Fibroblast of gingiva (primary cell): ENCODE measurements at places on chromosomes 2 and 18.
A peak's percentile ranks its signal among the peaks of the same experiment; 100 is the strongest.

DNA sequence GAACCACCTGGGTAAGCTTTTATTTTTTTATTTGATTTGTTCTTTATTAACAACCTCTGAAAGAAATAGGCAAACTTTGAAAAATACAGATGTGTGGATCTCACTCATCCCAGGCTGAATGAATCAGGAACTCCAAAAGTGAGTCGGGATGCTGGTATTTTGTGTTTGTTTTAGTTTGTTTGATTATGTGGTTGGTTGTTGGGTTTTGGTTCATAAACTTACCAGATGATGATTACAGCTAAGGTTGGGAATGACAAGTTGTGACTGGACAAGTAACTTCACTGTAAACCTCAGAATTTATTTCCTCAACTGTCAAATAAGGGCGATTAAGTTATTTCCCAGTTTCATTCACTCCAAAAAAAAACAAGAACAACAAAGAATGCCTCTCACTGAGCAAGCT lies 80.5 kb upstream of the KIF5C start:
- DNase-seq: no peak

DNA sequence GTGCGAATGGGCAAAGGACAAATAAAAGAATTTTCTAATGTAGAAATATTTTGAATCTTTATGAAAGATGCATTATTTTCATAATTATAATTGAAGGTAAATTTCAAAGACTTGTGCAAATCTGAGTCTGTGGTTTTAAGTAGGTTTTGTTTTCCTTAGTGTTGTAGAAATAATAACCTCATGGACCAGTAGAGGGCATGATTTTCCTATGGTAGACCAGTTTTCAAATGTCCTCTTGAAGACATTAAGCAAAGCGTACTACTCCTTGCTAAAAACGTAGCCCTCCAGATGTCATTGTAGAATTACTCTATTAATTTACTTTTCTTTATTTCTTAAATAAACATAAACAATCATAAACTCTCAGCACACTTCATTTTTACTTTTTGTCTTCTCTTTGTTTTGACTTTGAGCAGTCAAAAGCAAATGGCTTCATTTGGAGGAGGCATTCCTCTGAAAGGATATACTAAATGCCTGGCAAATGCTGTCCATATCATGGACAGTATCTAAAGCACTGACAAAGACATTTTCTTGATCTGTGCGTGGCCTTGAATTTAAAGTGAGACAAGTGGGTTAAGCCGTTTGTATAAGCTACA lies 85.8 kb upstream of the FAM237A start:
- peak; percentile 29 for DNase-seq

DNA sequence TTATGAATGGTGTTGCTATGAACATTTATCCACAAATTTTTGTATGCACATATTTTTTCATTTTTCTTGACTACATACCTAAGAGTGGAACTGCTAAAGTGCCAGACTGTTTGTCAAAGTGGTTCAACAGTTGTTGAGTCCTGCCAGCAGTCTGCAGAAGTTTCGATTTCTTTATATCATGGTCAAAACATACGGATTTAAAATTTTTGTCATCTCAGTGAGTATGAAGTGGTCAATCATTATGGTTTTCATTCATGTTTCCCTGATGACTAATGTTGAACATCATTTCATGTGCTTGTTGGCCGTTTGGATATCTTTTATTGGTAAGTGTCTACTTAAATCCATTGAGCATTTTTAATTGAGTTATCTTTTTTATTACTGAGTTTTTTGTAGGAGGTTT lies 39.2 kb downstream of the CCDC138 start:
- no peak for DNase-seq

- no peak for DNase-seq
Observed at GRCh38 chr2:15702452-15702851, 110.8 kb downstream of the DDX1 start.

DNA sequence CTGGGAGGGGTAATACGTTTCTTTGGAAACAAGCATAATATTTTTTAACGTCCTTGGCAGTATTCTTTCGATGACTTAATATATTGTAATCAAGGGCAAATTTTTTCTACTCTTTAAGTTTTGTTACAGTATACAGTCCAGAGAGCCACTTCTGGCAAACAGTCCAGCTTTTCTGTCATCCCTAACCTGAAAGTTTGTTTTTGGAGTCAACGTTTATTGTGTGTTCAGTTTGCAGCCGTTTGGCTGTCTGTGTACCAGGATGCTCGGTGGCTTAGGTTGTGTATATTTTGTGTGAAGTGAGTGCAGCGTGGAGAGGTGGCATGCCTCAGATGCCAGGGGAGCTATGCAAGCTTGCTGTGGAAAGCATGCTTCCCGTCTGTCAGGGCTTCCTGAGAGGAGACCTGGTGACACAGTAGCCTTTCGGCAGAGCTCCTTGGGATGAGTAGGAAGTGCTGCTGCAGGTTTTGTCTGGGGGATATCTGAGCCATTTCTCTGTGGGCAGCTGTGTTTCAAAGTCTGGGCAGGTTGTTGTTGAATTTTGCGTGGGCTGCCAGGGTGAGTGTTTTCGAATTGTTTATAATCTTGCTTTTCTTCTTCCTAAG lies 14.7 kb downstream of the MAP3K20 start:
- DNase-seq: peak; percentile 74

- DNase-seq: peak; percentile 61
Observed at GRCh38 chr2:105005181-105005951, 32.5 kb upstream of the MRPS9 start.

DNA sequence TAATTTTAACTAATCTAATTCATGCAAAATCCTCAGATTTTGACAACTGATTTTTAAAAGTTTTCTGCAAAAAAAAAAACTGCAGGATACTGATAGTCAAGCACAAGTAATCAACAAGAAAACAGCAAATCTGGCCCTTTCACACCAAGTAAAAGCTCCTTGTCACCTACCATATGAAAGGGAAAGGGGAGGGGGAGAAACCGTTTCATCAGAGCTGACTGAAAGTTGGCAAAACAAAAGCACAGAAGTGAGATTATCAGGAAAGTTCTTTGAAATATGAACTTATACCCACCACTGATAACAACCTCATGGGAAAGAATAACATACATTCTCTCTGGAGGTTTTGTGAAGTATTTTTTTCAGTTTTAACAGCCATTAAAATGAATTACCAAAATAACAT lies 38.7 kb downstream of the ZNF521 start:
- no peak for DNase-seq

- DNase-seq: no peak
Observed at GRCh38 chr18:3263132-3263700, 1.3 kb downstream of the MYL12B start.

GRCh38 chr2:96153291-96153713 lies 8.1 kb upstream of the DUSP2 start:
- DNase-seq: no peak

DNA sequence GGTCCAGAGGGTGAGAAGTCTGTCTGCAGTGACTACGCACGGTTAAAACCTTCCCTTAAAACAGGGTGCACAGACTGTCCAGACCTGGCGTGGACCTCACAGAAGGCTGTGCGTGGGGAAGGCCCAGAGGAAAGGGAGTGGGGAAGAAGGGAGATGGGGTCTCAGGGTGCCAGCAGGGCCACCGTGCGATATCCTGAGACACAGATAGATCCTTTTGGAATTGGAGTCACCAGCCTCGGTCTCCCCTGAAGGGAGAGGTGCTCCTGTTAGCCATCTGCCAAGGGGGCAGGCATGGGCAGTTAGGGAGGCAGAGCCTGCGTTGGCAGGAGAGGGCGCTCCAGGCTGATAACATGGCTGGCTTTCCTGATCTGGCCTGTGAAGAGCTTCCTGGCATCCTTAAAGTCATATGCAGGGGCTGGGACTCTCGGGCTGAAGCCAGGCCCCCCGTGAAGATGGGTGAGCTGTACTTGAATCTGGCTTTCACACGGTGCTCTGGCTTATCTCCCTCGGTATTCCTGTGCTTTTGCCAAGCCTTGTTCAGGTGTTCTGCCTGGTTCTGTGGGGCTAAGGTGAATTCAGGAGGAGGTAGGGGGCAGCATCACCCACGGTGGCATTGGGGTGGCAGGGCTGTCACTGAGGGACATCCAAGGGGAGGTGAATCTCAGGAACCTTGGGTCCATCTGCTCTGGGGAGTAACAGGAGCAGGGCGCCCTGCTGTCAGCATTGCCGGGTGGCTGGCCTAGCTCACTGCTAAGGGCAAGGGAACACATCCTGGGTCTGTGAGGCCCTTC lies 107.2 kb upstream of the SMAD2 start:
- DNase-seq: no peak
